Upper lobe of left lung (tissue), 6 donors: ENCODE measurements at places on chromosomes 1 and 21. TPM values are rescaled to one million over a fixed set of nuclear protein-coding genes. Genes with fewer than 3 reads are reported as not detected.

- no peaks in the 10 kb centered on the region for H3K36me3 ChIP-seq
- H3K27ac ChIP-seq, result no peak overlapping the region
- H3K4me1 ChIP-seq, result peaks cover 14% of the 10 kb centered on the region
- no peaks in the 10 kb centered on the region for H3K27me3 ChIP-seq
- DNase-seq, result no peak
- no peak overlapping the region for H3K4me3 ChIP-seq
Observed at GRCh38 chr1:89605692-89606091, 27.2 kb upstream of the LRRC8C start.

- no peaks in the 10 kb centered on the region for H3K27me3 ChIP-seq
- peak overlapping the region; percentile 87 for H3K4me3 ChIP-seq
- peaks cover 32% of the 10 kb centered on the region for H3K4me1 ChIP-seq
- no peaks in the 10 kb centered on the region for H3K36me3 ChIP-seq
- H3K27ac ChIP-seq, result peak overlapping the region; percentile 100
Observed at GRCh38 chr1:226061841-226062557, 517 bp upstream of the H3-3A start.

DNA sequence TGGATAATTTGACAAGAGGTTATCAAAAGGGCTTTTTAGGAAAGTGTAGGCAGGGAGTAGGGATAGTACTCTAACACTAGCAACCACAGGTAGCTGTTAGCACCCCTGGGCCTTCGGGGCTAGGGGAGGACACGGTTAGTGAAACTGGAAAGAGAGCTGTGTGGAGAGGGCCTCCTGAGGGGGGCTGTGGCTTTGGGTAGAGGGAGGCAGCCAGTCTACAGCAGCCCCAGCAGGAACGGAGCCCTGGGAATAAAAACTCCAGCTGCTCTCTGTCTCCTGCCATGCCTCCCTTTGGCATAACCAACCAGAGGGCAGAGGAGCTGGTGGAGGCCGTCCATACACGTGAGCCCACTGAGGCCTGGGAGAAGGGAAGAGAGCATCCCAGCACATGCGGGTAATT is 223.2 kb downstream of the FOXD2 start:
- no peaks in the 10 kb centered on the region for H3K4me1 ChIP-seq
- no peaks in the 10 kb centered on the region for H3K27me3 ChIP-seq
- DNase-seq, result no peak
- H3K27ac ChIP-seq, result no peak overlapping the region

DNA sequence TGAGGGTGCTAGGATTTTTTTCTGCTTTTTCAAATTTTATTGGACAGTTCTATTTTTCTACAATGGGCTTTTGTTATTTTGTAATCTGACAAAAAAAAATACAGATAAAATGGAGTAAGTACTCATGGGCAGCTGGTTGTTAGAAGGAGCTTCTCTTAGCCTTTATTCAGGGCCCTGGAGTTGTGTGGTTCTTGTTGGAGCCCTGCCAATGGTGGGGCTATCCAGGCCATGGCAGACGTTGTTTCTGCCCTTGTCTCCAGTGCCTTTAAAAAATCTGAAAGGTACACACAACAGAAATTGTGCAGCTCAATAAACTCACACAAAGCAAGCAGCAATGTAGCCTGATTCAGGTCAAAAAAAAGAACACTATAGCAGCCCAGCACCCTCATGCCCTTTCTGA is 153.5 kb upstream of the GALNT2 start:
- no peaks in the 10 kb centered on the region for H3K36me3 ChIP-seq
- H3K4me3 ChIP-seq, result no peak overlapping the region
- H3K4me1 ChIP-seq, result no peaks in the 10 kb centered on the region

LAD1 gene
- 12.6 TPM for total RNA-seq

RORC gene
- total RNA-seq, result 11.0 TPM
